ENCODE measurements at places on chromosomes 2 and 18.
A peak's percentile ranks its signal among the peaks of the same experiment; 100 is the strongest.

DNA sequence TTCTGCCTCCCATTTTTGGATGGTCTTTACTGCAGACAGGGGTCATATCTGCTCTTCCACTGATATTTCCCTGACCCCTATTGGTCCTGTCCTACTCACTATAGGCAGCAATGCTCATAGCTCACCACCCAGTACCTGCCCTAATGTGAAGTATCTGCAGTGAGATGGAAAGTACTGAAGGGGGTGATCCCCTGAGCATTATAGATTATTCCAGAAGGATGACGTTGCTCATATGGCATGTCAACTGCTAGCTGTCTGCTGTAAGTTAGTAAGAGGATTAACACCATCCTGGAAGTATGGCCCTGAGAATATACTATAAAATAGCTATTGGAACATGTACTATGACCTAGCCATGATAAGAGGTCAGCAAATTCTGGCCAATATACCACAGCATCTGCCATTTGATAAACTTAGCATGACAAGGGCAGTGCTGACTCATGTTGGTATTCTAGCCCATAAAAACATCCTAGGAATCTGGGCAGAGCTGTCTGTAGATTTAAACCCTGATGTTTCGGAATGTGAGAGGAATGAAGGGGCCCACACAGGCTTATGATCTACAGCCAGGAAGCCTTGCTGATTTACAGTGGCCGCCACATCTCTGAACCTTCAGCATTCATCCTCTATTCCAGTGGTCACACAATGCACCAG is 451.4 kb downstream of the TNS1 start:
- no peak for DNase-seq

DNA sequence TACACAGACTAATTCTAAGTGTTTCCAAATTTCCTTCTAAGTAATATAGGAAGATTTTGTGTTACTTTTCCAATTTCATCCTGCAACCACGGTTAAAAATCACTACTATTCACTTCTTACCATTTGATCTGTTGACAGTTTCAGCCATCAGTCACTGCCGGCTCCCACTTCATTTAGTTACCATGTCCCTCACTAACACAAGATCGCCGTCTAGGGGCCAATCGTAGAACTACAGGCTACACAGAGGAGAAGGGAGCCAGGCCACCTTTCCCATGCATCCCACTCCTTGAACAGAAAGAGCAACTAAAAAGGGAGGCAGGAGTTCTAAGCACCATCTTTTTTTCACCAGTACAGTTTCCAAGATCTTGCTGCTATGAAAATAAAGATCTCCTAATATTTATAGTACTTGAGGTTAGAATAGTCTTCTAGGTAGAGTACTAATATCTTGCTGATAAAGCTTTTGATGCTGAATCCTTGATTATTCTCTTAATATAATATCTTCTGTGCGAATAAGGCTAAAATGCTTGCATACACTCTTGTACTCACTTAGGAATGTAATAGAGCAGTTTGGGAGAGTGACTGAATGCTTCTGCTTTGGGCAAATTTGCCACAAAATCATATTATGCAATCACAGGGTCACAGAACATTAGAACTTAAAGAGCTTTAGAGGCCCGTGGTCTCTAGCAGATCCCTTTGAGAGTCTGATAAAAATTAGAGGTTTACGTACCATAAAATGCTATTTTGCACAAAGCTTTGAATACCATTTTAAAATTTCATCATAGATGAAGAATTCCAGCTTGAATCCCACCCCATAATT is 39.5 kb upstream of the CYP1B1 start:
- peak; percentile 56 for DNase-seq

DNA sequence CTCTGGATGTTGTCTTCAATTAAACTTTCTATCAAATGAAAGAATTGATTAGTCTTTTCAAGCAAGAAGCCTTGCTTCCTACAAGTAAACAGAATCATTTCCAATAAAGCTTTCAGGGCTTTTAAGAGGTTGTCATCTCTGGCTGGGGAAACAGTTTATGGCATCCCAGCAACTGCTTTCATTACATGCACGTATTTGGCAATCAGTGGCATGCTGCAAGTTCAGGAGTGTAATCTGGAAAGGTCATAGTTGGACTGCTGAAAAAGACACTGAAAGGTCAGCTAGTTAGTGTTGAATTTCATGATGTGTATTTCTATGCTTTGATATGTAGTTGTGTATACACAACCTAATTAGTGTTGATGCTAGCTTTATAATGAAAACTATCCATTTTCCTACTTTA is 332.9 kb downstream of the DSC3 start:
- no peak for DNase-seq

DNA sequence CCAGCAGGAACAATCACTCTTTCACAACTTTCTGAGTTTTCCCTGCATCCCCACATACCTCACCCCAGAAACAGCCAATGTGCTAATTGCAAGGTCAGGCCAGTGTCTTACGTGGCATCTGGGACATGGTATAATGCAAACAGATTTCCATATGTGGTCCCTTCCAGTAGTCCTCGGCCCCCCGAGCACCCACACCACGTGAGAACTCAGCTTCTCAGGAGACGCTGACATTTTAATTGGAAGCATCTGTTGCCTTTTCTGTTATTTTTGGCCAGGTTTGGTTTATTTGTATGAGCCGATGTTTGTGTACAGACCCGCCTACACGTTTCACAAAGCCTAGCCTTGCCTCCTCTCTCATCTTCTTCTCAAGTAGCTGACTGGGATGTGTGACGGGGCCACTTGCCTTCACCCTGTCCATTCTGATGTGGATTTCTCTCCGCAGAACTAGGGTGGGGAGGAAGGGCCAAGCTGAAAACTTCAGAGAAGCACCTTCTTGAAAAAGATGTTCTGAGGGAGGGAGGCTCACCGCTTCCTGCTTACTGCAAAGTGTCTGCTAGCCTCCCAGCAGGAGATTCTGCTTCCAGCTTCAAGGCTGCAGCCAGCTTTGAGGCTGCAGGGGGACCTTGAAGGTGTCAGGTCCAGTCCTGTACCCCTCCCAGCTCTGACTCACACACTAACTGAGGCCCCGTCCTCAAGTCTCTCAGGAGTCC is 109.6 kb upstream of the SLC14A2 start:
- DNase-seq, result no peak

DNA sequence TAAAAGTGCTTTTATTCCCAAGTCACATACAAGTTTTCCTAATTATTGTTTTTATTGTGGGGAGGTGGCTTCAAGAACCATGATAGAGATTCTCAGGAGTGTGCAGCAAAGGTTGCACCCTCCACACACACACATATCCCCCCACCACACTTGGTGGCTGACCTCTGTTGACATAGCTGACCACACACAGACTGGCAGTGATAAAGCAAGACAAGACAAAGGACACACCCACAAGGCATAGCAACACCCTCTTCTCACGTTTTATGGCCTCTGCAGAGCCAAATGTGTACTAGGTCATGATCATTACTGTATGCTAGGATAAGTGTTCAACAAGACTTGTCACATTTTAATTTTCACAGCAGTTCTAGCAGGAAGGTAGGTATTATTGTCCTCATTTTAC is 143.0 kb upstream of the EPC2 start:
- DNase-seq, result no peak

DNA sequence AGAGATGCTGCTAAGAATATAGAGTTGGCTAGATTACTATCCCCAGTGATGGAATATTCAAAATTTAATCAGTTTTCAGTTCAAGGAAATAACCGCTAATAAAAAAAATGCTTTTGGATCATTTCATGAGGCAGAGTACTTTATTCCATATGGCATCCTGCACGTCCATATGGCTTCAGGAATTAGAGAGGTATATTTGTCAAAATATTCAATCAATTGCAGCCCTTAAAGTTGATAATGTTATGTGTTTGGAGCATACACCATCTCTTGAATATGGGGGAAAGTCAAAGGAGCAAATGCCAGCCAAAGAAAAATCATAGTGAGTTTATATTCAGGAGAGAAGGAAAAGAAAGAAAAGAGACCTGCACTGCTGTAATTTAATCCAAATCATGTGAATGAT is 266.4 kb downstream of the TMEM182 start:
- DNase-seq, result no peak

- DNase-seq, result no peak
Observed at GRCh38 chr18:39667905-39668304, 2102.3 kb upstream of the CELF4 start.

GRCh38 chr2:72893594-72894319 is 6.5 kb downstream of the SPR start:
- no peak for DNase-seq

GRCh38 chr2:104321116-104321795 is 532.7 kb upstream of the POU3F3 start:
- DNase-seq, result no peak

GRCh38 chr2:207397917-207398655 is 131.7 kb upstream of the CREB1 start:
- no peak for DNase-seq

DNA sequence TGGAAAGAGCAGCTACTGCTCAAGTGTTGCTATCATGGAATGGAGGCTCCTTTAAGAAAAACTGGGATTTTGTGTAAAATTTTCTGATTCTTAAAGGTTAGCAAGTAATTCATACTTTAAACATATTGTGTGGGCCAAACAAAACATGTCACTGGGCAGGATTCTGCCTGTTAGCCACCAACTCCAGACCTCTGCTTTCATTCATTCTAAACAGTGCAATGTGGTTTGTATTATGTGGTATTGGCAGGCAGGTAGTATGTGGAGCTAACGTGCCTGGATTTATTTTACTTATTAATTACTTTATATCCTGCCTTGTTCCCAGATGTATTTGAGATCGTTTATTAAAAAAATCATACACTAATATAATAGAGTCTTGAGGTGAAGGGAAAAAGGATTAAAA is 1521.3 kb upstream of the ACVR2A start:
- DNase-seq, result no peak
